ENCODE measurements at places on chromosomes 7 and 10. TPM values are rescaled to one million over a fixed set of nuclear protein-coding genes. Genes with fewer than 3 reads are reported as not detected.

TCAF2 gene
- total RNA-seq: 14.3 TPM

- DNase-seq: no peak
These were observed 21.4 kb upstream of the GSDME start for GRCh38 chr7:24778543-24779282.

DNA sequence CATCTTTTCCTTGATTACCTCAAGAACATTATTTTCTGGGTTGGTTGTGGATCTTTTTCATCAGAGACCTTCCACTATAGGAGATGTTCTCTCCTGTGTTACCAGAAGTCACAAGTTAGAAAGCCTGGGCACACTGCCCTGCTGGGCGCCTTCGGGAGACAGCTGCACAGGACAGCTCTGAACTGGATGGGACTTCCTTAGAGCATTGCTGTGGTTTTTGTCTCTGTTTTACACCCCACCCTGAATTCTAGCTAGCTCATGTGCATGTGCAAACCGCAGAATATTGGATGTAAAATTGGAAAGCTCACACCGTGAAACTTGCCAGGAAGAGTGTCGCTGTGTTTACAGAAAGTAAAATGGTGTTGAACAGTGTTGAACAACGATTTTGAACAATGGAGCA lies 54.4 kb upstream of the SEC61G start:
- no peak for DNase-seq

- peak; percentile 78 for DNase-seq
These were observed 20.7 kb downstream of the ZNF107 start for GRCh38 chr7:64686493-64687184.

PLCE1 gene
- total RNA-seq: 59.2 TPM

C10orf90 gene
- not detected for total RNA-seq

- no peak for DNase-seq
These were observed 56.7 kb downstream of the EGFR start for GRCh38 chr7:55075464-55076021.

DNA sequence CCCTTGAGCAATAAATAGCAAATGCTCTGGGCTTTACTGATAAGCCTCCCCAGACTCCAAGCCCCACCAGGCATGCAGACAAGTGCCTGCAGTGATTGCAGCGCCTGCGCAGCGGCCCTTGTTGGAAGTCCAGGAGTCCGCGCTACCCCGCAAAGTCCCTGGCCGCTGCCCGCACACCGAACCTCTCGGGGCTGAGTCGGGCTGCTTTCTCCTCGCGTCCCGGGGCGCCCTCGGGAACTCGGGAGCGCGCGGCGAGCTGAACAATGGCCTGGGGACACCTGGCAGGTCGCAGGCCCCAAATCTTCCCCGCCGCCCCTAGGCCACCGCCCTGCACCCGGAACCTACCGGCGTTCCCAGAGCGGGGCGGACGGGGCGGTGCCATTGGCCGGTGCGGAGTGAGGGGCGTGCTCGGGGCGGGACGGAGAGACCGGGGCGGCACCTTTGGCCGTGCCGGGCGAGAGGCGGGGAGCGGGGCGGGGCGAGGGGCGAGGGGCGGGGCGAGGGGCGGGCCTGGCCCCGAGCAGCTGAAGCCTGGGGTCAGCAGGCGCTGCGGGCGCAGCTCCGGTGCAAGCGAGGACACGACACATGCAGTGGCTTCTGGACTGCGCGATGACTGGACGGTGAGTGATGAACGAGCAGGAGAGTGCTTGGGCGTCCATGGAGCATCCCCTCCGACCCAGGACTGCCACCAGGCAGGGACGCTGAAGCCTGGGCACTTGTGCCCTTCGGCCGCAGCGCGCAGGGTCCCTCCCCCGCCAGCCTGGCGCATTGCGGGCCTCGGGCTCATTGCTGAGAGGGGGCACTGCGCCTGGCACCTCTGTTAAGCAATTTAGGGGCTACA lies at the start of gene RASSF4:
RASSF4 (plus strand) TSS at position 556 of the 841 bp plus-strand sequence. CDS start 10,401 bp downstream, outside the sequence.
- peak; percentile 94 for DNase-seq

- no peak for DNase-seq
These were observed 337.6 kb upstream of the CHRM2 start for GRCh38 chr7:136530831-136531230.

- DNase-seq: no peak
These were observed 29.9 kb downstream of the SNX13 start for GRCh38 chr7:17910377-17910776.

- no peak for DNase-seq
These were observed 16.0 kb downstream of the PPP1R9A start for GRCh38 chr7:94923412-94923811.

NRCAM gene
- total RNA-seq: 3.6 TPM

DNA sequence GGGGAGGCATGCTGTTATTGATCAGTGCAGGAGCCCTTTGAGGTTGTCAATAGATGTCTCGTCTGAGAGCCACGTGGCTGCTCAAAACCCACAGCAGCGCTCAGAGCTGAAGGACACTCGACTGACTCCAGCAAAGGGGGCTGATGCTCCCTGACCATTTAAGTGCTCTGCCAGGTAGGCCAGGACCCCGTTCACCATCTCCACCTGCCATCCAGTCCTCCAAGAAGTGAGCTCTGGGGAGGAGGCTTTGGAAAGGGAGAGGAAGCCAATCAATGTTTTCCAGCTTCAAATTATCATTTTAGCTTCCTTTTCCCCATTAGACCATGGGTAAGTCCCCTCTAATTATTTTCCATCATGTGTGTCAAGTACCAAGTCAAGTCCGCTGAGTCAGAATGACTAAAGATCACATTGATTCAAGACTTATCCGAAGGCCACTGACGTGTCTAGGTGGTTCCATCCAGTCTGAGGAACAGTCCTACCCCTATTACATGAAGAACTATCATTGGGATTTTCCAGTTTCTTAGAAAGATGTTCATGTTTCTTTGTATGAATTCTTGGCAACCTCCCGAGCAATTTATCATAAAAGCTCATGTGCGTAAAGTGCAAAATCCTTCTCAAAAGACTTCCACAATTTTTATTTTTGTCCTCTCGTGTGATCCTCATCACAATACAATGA lies 302.6 kb upstream of the LYZL1 start:
- DNase-seq: no peak

DNA sequence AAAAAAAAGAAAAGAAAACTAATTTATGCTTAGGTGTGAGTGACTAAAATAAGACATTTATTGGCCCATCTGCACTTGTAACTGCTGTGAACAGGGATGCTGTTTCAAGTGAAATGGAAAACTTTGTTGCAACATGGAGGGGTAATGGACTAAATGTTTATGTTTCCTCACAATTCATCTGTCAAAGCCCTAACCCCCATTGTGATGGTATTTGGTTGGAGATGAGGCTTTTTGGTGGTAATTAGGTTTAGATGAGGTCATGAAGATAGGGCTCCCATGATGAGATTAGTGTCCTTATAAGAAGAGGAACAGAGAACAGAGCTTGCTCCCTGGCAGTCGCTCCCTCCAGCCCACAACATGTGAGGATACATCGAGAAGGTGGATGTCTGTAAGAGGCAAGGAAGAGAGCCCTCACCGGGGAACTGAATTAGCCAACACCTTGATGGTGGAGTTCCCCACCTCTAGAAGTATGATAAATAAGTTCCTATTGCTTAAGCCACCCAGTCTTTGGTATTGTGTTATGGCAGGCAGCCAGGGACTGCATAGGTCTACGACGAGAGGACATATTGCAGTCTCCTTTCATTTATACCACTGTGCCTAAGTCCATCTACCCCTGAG lies 28.6 kb upstream of the VCL start:
- DNase-seq: no peak

CD36 gene
- total RNA-seq: 25.7 TPM

DNA sequence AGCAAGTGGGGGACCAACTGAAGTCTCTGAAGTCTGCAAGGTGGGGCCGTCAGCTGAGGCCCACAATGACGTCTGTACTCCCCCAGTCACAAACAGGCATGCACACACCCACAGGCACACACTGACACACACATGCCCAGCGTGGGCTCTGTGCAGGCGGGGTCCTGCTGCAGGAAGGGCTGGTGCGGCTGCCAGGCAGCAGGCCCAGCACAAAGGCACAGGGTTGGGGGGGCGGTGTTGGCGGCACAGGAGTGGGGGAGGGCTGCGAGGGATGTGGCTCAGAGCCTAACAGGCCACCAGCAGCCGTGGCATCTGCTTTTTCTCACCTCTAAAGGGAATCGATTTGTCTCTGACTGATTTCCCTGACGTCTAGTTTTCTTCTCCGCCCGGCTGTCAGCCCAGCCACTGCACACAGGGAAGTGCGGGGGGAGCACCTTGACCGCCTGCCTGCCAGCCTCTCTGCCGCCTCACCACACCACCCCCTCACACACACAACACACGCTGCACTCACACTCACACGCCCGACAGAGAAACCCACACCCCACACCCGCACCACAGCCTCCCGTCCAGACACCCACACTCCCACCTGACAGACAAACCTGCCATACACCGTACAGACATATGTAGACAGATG lies 43.5 kb upstream of the ZMIZ1 start:
- DNase-seq: no peak

DNA sequence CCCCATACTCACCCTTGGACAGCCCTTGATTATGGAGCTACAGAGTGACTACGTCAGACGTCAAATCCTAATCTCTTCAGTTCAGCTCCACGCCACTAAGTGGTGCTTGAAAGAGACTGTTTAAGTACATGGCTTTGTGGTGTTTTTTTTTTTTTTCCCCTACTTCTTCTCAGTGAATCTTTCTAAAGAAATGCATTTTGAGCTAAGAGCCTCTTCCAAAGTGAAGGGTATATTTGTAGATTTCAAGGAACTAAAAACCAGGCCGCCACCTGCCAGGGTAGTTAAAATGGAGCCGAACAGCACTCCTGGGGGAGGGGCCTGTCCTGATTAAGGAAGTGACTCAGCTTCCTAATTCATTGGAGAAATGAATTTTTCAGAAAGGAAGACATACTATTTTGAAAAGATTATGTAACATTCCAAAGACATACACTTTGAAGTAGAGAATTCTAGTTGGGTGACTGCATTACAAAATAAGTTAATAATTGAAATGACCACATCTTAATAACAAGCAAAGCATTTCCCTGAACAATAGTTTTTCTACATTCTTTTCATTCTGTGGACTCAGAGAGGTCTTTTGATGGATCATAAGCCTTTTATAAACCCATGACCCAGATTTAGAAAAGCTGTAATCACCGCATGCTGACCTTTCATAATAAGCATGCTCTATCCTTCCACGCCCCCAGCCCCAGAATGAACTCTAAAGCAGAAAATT lies 20.6 kb upstream of the VPS41 start:
- DNase-seq: no peak
